Lower leg skin (tissue), 4 donors: ENCODE measurements at places on chromosomes 1 and 21. TPM values are rescaled to one million over a fixed set of nuclear protein-coding genes. Genes with fewer than 3 reads are reported as not detected.

The FALEC gene
- not detected for total RNA-seq

The DLGAP3 gene
- total RNA-seq = 0.07 TPM

The MEX3A gene
- 0.21 TPM for total RNA-seq

The ESRRG gene
- 3.6 TPM for total RNA-seq

The NOS1AP gene
- total RNA-seq = 3.5 TPM

The HOOK1 gene
- total RNA-seq = 25.2 TPM
